ENCODE measurements at places on chromosomes 6 and 20.

GRCh38 chr6:159174263-159174969 lies 5.2 kb downstream of the FNDC1 start:
- peak; percentile 44 for DNase-seq

- no peak for DNase-seq
Observed at GRCh38 chr20:35179292-35180212, 7.7 kb downstream of the PROCR start.

DNA sequence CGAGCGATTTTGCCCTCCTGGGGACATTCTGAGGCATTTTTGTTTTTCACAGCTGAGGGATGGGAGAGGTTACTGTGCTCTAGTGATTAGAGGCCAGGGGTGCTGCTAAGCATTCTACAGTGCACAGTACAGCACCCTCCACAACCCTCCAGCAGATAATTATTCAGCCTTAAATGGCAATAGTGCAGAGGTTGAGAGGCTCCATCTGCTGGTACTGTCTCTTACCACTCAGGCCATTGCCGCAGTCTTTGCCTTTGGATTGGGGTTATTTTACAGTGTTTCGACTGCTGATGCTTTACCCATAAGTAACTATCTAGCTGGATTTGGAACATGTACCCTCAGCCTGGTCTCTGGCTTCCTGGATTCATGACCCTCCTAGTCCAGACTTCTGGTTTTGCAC lies 705.3 kb downstream of the KIF16B start:
- DNase-seq, result no peak

DNA sequence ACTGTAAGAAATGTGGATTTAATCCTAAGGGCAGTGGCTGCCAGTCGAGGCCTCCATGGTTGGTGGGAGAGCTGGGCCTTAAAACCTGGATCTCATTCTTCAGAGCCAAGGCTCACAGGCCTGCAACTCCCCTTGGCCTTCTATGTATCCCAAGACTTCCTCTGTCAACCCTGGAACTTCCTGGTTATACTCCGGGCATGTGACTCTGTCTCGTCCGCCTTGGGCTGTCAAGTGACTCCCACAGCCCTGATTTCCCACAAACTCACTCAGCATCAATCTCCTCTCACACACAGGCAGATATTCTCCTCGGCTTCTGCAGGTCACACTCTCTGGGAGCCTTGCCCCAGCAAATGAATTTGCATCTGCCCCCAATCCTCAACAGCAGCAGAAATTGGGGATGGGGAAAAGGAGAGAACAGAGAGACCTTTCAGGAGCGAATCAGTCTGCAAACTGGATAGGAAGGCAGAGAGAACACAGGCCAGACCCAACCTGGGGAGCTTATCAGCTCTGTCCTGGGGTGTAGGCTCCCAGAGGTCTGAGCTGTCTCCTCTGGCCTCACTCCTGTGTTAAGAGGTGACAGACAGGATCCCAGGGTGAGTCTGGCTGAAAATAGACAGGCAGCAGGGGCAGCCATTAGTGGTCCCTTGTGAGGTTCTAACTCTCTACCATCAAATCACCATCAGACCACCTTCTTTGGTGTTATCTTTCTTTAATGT lies 30.4 kb upstream of the PREX1 start:
- DNase-seq, result no peak

DNA sequence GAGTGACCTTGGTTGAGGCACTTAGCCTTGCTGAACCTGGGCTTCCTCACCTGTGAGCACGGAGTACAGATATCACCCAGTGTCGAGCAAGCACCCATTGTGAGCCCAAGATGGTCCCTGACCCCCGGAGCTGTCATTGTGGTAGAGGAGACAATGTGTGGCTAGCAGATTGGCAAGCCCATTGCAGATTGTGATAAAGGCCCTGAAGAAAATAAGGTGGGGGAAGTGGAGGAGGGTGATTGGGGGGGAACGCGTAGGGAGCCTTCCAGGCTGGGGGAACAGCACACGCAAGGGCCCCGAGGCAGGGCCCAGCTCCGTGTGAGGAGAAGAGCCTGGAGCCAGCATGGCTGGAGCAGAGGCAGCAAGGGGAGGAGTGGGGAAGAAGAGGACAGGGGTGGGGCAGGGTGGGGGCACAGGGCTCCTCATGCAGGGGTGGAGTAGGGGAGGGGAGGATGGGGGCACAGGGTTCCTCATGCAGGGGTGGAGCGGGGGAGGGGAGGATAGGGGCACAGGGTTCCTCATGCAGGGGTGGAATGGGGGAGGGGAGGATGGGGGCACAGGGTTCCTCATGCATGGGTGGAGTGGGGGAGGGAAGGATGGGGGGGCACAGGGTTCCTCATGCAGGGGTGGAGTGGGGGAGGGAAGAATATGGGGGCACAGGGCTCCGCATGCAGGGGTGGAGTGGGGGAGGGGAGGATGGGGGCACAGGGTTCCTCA lies 7.0 kb downstream of the CEBPB start:
- DNase-seq, result no peak

GRCh38 chr6:149108038-149108748 lies 209.3 kb upstream of the TAB2 start:
- no peak for DNase-seq

- no peak for DNase-seq
Observed at GRCh38 chr20:49349694-49350252, 71.9 kb upstream of the ZNFX1 start.

DNA sequence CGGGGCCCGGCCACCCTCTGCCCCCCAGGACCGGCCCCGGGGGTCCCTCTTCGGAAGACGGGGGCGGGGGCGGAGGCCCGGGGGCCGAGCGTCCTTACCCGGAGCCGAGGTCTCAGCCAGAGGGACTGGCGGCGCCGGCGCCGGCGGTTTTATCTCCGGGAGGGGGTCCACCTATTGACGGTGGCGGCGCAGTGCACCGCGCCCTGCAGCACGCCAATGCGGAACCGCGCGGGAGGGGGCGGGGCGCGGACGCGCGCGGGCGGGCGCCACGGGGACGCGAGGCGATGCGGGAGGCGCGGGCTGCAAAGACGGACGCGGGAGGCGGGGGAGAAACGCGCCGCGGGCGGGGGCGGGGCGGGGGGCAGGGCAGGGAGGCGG lies at the start of gene EEF1A2:
TSS of gene EEF1A2 (minus strand) at position 124 of the 378 bp plus-strand sequence. CDS start 1,320 bp downstream, outside the sequence.
- DNase-seq, result peak; percentile 22

GRCh38 chr20:58103517-58103904 lies 124.9 kb downstream of the ANKRD60 start:
- no peak for DNase-seq

DNA sequence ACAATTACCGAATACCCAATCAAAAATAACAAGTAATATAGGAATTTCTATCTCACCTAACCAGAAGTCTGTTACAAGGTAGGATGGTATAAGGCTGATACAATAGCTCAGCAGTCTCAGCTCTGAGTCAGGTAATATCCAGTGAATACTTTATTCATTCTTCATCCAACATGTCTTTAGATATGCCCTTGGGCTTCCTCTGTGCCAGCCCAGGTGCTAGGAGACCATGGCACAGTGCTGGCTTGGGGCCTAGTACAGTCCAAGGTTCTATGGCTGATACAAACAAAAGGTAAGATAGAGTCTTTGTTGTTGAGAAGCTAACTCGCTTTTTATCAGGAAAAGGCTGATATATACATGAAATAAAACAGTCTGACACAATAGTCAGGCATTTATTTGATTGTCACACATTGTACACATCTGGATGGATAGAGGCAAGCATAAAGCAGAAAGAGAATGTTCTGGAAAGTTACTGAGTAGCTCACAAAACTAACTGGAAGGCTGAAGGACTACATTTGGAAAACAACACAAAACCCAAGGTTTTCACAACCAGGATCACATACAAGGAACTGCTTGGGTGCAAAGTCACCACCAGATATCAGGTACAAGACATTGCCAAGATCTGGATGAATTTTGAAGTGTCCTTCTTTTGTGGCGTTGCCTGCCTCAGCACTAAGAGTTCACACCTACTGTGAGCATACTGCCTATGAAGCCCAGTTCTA lies 110.4 kb upstream of the SCAF8 start:
- no peak for DNase-seq

DNA sequence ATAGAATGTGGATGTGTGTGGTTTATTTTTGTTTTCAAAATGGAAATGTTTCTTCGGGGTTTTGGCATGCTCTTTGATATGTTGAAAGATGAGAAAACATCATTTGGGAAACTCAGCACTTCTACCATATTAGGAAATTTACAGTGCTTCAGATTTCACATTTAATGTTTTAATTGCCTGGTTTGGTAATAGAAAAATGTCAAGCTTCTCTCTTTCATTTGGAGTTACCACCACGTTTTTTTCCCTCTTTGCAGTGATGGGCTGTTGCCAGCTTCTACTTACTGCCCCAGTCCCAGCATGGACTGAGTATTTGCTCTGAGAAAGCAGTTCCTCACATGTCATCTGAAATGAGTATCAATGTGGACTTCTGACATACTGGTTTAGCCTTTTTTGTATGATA lies 267.7 kb downstream of the PRL start:
- no peak for DNase-seq

GRCh38 chr20:54151511-54152226 lies 22.1 kb downstream of the CYP24A1 start:
- no peak for DNase-seq

- no peak for DNase-seq
Observed at GRCh38 chr6:45915780-45916468, 99.7 kb downstream of the CLIC5 start.

GRCh38 chr6:3879194-3879952 lies 30.2 kb downstream of the FAM50B start:
- no peak for DNase-seq

- DNase-seq, result no peak
Observed at GRCh38 chr20:39310363-39310995, 348.3 kb downstream of the DHX35 start.

- DNase-seq, result no peak
Observed at GRCh38 chr6:90406957-90407356, 110.3 kb upstream of the BACH2 start.

GRCh38 chr6:71045296-71045695 lies 88.4 kb upstream of the B3GAT2 start:
- no peak for DNase-seq

DNA sequence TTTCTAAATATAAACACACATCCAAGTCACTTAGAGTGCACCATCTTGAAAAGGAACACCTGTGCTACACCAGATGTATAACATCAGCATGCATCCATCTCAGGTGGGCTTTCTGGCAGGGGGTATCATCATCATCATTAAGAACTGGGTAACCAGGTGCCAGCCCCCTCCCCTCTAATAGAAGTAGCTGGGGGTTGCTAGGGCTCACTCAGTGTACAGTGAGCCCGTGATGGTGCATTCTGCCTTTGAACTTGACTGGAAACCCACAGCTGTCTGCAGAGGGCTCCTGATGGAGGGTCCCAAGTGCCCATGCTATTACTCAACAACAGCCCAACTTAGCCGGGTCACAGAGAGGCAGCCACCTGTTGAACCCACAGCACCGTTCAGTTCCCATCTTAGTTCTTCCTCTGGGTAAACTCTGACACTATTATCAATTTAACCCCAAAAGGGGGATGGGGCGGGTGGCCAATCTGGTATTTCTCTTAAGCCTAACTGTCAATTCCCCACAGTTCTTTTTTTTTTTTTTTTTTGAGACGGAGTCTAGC lies 32.7 kb upstream of the CCND3 start:
- DNase-seq, result no peak

DNA sequence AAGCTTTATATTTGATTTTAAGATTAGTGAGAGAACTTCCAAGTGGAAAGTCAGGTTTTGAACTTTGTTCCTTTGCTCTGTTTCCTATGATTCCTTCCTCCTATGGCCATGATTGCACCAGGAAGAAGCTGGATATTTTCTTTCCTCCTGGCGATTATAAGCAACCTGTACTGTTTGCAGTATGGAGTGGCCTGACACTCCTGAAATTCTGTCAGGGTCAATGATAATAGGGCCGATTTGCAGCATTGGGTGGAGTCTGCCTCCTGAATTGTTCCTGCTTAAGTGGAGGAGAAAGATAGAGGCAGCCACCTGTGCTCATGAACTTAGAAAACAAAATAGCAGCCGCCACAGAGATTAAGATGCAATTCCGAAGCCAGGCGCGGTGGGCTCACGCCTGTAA lies 9.8 kb upstream of the FAM217A start:
- DNase-seq, result no peak

DNA sequence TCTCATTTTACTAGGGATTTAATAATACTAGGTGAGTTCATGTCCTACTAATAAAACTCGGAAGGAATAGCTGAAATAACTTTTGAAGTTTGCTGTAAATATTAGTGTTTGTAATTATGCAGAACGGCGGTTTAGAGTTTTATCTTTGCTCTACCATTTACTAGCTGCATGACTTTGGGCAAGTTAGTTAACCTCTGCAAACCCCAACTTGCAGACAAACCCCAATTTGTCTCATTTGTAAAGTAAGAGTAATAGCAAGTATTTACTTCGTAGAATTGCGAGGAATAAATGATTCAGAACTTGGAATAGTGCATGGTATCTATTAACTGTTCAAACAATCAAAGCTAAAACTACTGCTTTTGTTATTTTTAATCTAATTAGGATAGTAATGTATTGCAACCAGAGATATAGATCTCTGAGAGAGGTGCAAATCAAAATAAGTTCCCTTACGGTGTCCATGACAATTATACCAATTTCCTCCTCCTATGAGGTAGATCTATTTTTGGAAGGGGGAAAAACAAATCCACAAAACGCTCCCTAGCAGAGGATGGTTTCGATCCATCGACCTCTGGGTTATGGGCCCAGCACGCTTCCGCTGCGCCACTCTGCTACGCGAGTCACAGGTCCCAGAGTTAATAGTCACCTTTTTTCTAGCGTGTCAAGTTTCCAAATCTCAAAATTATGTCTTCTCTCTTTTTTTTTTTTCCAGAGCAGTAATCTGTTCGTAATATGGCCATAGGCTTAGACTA lies 35.1 kb upstream of the BTN3A2 start:
- peak; percentile 33 for DNase-seq

DNA sequence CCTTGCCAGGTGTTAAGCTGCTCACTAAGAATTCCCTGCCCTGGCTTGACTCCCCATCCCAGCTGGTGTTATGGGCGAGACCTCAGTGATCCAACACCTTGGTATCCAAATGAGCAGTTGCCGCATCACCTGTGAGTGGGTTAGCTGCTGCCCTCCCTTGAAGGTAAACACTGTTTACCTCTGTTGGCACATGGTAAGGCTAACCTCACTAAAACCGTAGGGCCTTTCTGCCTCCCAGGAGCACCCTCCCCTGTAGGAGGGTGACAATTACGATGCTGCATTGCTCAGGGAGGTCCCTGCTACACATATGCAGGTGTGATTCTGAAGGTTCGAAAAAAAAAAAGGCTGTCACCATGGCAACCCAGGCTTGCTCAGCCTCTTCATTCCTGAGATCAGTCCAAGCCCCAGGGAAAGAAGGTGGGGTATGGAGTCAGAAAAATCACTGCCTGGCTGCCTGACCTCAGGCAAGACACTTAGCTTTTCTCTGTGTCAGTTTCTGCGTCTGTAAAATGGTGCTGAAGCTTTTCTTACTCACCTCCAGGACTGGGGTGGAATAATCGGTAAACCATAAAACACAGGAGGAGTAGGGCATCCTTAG lies 19.5 kb downstream of the PNPLA1 start:
- no peak for DNase-seq

DNA sequence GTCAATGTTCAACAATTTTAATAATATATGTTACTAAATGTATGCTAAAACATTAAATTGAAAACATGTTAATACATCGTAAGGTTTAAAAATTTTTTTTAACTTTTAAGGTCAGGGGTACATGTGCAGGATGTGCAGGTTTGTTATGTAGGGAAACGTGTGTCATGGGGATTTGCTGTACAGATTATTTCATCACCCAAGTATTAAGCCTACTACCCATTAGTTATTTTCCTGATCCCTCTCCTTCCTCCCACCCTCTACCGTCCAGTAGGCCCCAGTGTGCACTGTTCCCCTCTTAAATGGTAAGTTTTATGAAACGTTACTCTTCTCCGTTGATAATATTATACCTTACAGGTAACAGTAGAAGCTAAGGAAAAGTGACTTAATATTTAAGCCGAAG lies 15.8 kb downstream of the PDE7B start:
- DNase-seq, result no peak

- DNase-seq, result no peak
Observed at GRCh38 chr6:109052852-109053251, 41.8 kb downstream of the SESN1 start.
